ENCODE measurements at places on chromosomes 1 and 21.

DNA sequence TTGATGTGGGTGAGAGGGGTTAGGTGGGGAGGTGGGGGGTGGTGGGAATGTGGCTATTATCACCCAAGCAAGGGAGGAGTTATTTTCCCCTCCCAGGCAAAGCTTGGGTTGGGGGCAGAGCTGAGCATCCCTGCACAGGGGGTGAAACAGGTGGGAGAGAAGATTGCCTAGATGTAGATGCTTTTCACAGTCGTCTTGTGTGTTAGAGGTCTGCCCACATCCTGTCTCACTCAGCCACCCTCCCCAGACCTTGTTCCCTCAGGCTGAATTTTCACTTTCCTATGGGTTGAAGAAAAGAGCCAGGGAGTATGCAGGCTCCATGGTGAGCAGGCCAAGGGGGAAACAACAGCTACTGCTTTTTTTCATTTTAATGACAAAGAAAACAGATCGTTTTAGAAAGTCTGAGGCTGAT is 223.5 kb downstream of the KIF26B start:
- no peak for DNase-seq

DNA sequence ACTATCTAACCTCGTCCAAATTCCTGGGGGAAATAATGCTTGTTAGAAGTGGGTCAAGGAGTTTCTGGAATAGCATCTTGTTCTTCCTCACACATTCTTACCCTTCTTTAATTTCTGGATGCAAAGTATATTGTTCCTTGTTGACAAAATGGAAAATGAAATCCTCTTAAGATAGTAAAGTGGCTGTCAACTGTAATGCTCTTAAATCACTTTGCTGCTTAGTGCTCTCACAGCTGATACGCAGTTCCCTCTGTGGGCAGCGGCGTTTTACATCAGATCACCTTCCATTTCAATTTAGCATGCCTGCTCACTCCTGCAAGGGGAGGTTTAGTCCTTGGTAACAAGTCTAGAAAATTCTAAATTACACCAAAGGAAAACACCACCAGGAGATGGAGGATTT is 113.1 kb downstream of the DNM3 start:
- no peak for DNase-seq

DNA sequence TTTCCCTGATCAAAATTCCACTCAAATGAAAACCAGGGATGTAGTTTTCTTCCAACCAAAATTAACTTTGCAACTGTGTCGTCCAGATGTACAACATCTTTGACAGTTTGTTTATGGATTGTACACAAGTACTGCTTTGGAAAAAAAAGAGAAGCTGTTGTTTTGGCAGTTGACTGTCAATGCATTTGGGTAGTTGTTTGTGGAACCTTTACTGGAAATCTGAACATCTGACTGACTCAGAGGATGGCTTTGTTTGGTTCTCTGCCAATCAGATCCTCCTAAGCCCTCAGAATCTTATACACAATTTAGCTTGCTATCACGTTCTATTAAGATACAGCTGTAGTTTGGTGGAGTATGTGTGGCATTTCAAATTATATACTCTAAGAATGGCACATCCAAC is 195.0 kb downstream of the KCNK2 start:
- DNase-seq, result no peak

DNA sequence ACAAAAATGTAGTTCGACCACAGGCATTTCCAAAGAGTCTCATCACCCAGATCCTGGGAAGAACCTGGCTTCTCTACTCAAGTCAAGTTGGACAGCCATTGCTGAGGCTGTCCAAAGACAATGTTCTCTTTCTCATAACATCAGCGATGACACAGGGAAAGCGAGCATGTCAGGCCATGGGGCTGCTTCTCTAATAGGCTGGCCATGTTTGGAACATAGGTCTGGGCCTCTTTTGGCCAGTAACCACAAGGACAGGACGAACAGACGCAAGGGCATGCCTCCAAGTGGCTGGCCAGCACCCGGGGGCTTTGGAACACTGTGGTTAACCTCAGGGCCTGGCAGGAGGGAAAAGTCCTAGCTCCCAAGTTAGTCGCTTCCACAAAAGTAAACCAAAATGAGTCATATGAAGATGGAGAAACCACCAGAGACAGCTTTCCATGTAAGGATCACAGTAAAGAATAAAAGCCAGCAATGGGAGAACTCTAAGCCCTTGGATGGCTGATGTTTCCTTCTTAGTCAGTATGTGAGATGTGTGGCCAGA is 80.6 kb upstream of the SLC44A3 start:
- DNase-seq, result no peak

DNA sequence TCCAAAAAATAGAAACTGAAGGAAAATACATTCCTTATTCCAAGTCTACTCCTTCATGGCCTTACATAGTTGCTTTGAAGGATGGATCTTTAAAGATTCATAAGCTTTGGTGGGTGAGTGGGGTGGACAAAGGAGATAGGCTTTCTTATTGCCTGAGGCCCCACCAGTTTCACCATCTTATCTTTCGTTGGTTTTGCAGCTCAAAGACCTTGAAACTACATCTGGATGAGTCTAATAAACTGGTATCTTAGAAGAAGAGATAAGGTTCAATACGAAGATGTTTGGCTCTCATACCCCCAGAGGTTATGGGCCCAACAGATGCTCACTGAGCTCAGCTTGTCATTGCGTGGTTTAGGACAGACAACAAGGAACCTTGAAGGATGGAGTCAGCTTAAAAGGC is 201.5 kb downstream of the HS2ST1 start:
- DNase-seq, result no peak

- no peak for DNase-seq
Observed at GRCh38 chr1:53931523-53931922, 14.0 kb downstream of the IFT25 start.
